ENCODE measurements at places on chromosomes 5 and 9. TPM values are rescaled to one million over a fixed set of nuclear protein-coding genes. Genes with fewer than 3 reads are reported as not detected.

The CD74 gene
- total RNA-seq = not detected

The PCDHAC2 gene
- not detected for total RNA-seq

The ORM2 gene
- total RNA-seq = not detected

The TMEM171 gene
- not detected for total RNA-seq

The DOCK8 gene
- total RNA-seq = 1.9 TPM

The FST gene
- total RNA-seq = 22.4 TPM

The SV2C gene
- not detected for total RNA-seq

The GLRX gene
- total RNA-seq = 17.7 TPM

DNA sequence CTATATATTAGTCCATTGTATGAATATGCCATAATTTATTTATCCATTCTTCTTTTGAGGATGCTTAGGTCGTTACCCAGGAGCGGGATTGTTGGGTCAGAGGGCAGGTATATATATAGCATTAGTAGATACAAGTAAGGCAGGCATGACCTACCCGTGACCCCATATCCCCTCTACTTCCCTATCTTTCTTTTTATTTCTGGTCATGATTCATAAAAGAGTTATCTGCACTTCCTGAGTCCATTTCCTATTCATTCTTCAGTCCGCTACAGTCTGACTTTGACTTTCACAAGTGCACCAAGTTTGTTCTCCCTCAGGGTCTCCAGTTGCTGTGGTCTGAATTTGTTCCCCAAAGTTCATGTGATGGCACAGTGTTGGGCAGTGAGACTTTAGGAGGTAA is 6.9 kb downstream of the RHOBTB3 start:
- H3K4me1 ChIP-seq = peaks cover 5% of the 10 kb centered on the region
- H3K27ac ChIP-seq = no peak overlapping the region
- peaks cover 66% of the 10 kb centered on the region for H3K36me3 ChIP-seq
- H3K4me3 ChIP-seq = no peak overlapping the region

DNA sequence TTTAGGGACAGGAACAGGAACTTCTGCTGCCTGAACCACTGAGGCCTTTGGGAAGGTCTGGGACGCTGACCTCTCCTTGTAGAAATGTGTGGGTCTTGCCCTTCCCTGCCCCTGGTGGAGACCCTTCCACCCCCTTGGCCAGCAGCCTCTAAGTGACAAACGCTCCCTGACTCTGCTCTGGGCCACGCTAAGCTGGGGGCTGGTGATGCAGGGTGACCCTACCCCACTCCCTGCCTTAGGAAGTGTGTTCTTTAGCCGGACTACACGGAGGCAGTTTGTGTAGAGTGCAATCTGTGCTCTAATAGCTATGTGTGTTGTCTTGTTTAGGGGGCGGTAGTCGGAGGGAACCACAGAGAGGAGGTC is 123.0 kb downstream of the COL23A1 start:
- no peak overlapping the region for H3K27ac ChIP-seq
- no peak for DNase-seq
- no peaks in the 10 kb centered on the region for H3K27me3 ChIP-seq
- H3K4me1 ChIP-seq = no peaks in the 10 kb centered on the region
- H3K4me3 ChIP-seq = no peak overlapping the region

GRCh38 chr9:95107976-95108375 is 209.5 kb downstream of the FANCC start:
- no peaks in the 10 kb centered on the region for H3K27me3 ChIP-seq
- H3K27ac ChIP-seq = no peak overlapping the region
- H3K4me1 ChIP-seq = no peaks in the 10 kb centered on the region

- H3K27ac ChIP-seq = peak overlapping the region; percentile 12
- DNase-seq = peak; percentile 57
- peaks cover 13% of the 10 kb centered on the region for H3K4me1 ChIP-seq
- no peak overlapping the region for H3K4me3 ChIP-seq
Measured at GRCh38 chr9:23321049-23321448, 505.0 kb downstream of the ELAVL2 start.

DNA sequence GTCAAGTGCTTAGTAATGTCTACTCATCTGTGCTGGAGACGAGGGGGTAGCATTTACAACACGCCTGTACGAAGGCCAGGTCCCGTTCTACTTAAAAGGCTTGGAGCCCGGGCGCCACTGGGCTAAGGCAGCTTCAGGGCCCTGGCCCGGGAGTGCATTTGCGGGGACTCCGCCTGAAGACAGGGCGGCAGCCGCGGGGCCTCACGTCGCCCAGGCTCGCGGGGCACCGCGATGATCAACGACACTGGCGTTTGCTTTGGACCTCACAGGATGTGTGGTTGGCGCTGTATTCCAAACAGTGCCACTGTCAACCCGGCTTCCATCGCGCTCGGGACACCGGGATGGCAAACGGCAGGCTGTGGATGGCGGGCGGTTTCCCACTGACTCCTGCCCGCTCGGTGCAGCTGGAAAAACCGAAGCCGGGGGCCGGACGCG is 1.1 kb upstream of the TENT4A start:
- no peaks in the 10 kb centered on the region for H3K36me3 ChIP-seq
- no peaks in the 10 kb centered on the region for H3K27me3 ChIP-seq
- H3K4me1 ChIP-seq = no peaks in the 10 kb centered on the region
- DNase-seq = peak; percentile 31

DNA sequence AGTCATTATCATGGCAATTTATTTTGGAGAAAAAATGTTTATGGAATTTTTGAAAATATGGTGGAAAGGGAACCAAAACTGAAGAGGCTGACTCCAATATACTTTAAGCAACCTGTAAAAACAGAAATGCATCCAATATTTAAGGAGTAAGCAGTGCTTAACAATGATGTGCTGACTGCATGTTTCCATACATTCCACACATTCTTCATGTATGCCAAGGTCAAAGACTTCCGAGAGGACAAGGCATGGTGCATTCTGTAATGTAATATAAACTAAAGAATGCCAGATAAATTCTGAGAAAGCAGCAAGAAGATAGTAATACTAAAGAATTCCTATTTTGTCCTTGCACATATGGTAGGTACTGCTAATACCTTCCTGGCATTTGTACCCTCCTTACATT is 2015.9 kb upstream of the CDH9 start:
- no peak overlapping the region for H3K27ac ChIP-seq
- H3K27me3 ChIP-seq = no peaks in the 10 kb centered on the region
- DNase-seq = no peak
- H3K4me3 ChIP-seq = no peak overlapping the region

DNA sequence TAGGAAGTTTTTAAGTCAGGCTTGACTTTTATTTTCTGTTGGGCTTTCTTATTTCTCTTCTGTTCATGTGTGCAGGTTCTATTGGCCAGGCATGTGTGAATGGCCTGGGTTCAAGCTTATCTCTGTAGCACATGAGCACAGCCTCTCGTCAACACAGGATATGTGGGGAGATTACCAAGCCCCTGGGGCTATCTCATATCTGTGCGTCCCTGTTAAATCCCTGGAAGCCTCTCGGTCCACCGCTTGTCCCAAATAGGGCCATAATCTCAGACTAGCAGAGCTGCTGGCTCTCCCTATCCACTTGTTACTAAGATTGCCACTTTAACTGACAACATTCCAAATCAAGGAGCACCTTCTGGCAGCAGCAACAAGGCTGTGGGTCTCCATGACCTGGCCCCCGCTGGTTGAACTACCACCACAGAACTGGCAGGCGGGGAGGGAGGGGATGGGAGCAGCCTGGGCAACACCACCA is 28.4 kb upstream of the EBF1 start:
- H3K36me3 ChIP-seq = no peaks in the 10 kb centered on the region
- H3K27ac ChIP-seq = no peak overlapping the region
- no peaks in the 10 kb centered on the region for H3K27me3 ChIP-seq
- peaks cover 5% of the 10 kb centered on the region for H3K4me1 ChIP-seq

- DNase-seq = no peak
- no peak overlapping the region for H3K4me3 ChIP-seq
- no peaks in the 10 kb centered on the region for H3K27me3 ChIP-seq
- no peaks in the 10 kb centered on the region for H3K36me3 ChIP-seq
- H3K4me1 ChIP-seq = no peaks in the 10 kb centered on the region
Measured at GRCh38 chr9:37004424-37004935, 29.6 kb downstream of the PAX5 start.

DNA sequence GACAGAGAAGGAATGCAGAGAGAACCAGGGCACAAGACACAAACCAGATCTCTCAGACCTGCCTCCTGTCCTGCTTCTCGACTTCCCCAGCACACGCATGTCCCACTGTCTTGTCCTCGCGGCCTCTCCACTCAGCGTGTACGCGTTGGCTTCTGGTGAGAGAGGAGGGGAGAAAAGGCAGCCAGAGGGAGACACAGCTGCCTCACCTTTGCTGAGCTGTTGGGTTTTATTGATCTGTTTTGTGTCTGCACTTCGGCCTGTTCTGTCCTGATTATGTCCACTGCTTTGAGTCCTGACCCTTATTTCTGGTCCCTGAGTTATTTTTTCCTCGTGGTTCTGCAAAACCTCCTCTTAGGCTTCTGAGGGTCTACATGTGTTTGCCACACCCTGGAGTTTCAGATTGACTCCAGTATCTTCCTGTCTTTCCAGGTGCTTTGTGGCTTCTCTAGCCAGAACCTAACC is 87.5 kb upstream of the AGXT2 start:
- H3K27me3 ChIP-seq = no peaks in the 10 kb centered on the region
- H3K36me3 ChIP-seq = no peaks in the 10 kb centered on the region
- no peak overlapping the region for H3K27ac ChIP-seq
- no peaks in the 10 kb centered on the region for H3K4me1 ChIP-seq

GRCh38 chr9:110284211-110284844 is 28.0 kb upstream of the TXN start:
- no peaks in the 10 kb centered on the region for H3K27me3 ChIP-seq
- no peak overlapping the region for H3K4me3 ChIP-seq
- H3K4me1 ChIP-seq = no peaks in the 10 kb centered on the region
- H3K36me3 ChIP-seq = no peaks in the 10 kb centered on the region

GRCh38 chr5:5564898-5565297 is 142.4 kb downstream of the ICE1 start:
- DNase-seq = no peak
- H3K27me3 ChIP-seq = no peaks in the 10 kb centered on the region
- H3K4me3 ChIP-seq = no peak overlapping the region
- H3K27ac ChIP-seq = no peak overlapping the region
- H3K36me3 ChIP-seq = no peaks in the 10 kb centered on the region
- no peaks in the 10 kb centered on the region for H3K4me1 ChIP-seq

GRCh38 chr9:107620801-107621200 is 131.2 kb upstream of the KLF4 start:
- peaks cover 12% of the 10 kb centered on the region for H3K27me3 ChIP-seq
- DNase-seq = no peak
- no peaks in the 10 kb centered on the region for H3K36me3 ChIP-seq
- no peaks in the 10 kb centered on the region for H3K4me1 ChIP-seq
- H3K4me3 ChIP-seq = no peak overlapping the region

DNA sequence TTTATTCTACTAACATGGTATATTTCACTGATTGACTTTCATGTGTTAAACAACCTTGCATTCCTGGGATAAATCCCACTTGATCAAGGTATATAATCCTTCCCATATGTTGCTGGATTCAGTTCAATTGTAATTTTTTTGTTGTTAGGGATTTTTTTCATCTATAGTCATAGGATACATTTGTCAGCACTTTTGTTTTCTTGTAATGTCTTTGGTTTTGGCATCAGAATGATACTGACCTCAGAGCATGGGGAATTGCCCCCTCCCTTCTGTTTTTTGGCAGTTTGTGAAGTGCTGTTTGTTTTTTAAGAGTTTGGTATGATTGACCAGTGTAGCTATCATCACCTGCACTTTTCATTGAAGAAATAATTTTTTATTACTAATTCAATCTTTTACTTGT is 176.8 kb upstream of the RASEF start:
- H3K4me1 ChIP-seq = peaks cover 11% of the 10 kb centered on the region
- no peaks in the 10 kb centered on the region for H3K36me3 ChIP-seq
- H3K27ac ChIP-seq = no peak overlapping the region
- H3K27me3 ChIP-seq = no peaks in the 10 kb centered on the region

GRCh38 chr9:35162605-35163315 is 951 bp downstream of the UNC13B start:
- peaks cover 4% of the 10 kb centered on the region for H3K4me1 ChIP-seq
- H3K27me3 ChIP-seq = no peaks in the 10 kb centered on the region
- H3K4me3 ChIP-seq = peak overlapping the region; percentile 69
- H3K36me3 ChIP-seq = no peaks in the 10 kb centered on the region
- no peak for DNase-seq
- H3K27ac ChIP-seq = no peak overlapping the region

DNA sequence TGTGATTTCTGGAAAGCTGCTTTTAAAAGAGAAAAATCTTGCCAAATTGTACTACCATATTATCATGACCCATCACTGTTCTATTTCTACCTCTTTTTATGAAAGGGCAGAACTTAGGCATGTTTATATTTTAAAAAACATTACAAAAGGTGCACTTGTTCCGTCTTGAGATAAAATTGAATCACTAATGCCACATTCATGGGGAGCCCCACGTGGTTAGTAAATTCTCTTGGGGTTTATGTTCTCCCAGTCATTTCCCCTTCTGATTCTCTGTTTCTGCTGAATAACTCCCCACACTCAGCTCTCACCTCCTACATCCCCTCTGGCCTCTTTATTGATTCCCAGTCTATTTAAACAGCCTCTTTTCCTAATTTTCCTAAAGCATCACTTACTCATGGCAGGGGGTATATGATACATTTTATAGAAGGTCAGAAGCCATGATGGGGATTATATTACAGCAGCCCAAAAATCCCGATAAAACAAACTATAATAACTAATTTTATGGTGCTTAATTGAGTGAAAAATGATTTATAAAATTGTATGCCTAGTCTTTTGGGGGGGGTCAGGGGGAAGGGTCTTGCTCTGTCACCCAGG is 19.7 kb upstream of the VLDLR start:
- no peaks in the 10 kb centered on the region for H3K36me3 ChIP-seq
- H3K4me3 ChIP-seq = no peak overlapping the region
- DNase-seq = no peak
- peaks cover 10% of the 10 kb centered on the region for H3K4me1 ChIP-seq
- H3K27me3 ChIP-seq = no peaks in the 10 kb centered on the region

GRCh38 chr9:71755869-71756268 is 12.4 kb downstream of the CEMIP2 start:
- H3K4me1 ChIP-seq = peaks cover 5% of the 10 kb centered on the region
- H3K36me3 ChIP-seq = no peaks in the 10 kb centered on the region
- no peak overlapping the region for H3K27ac ChIP-seq
- H3K27me3 ChIP-seq = no peaks in the 10 kb centered on the region
- no peak overlapping the region for H3K4me3 ChIP-seq
